GM13977 (cell line): ENCODE measurements at places on chromosomes 3 and 15.

DNA sequence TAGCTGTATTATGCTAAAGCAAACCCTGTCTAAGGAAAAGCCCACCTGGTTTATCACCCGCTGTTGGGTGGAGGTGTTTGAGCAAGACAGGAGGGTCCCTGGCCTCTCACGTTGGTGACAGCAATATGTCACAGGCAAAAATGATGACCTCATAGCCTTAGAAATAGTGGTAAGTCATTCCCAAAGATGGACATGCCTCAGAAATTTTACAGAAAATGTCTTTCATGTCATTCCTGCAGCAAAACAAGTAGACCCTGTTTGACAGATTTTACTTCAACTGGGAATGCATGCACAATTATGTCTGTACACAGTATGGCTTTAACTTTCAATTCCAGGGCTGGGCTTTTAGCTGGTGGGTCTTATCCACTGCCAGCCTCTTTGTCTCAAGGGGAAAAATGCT, 362.3 kb upstream of the C2CD4B start:
- DNase-seq, result no peak

GRCh38 chr3:5002174-5002870, 23.1 kb downstream of the BHLHE40 start:
- no peak for DNase-seq

- DNase-seq, result no peak
Observed at GRCh38 chr3:158483701-158484235, 87.2 kb upstream of the MLF1 start.

DNA sequence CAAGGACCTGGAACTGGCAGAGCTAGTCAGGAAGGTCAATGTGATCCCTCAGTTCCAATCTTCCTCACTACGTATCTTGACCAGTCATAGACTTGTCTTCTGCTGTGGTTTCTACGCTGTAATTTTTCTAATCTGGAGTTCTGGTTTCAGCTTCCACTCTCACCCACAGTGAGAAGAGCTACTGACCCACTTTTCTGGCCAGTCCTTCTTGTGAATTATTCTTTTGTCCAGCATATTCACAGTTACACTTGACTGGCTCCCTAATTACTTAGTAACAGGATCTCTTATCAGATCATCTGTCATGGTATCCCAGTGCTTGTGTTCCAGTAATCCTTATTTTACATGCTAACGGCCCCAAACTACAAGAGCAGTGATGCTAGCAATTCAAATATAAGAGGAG, 72.4 kb upstream of the MME start:
- DNase-seq, result no peak

DNA sequence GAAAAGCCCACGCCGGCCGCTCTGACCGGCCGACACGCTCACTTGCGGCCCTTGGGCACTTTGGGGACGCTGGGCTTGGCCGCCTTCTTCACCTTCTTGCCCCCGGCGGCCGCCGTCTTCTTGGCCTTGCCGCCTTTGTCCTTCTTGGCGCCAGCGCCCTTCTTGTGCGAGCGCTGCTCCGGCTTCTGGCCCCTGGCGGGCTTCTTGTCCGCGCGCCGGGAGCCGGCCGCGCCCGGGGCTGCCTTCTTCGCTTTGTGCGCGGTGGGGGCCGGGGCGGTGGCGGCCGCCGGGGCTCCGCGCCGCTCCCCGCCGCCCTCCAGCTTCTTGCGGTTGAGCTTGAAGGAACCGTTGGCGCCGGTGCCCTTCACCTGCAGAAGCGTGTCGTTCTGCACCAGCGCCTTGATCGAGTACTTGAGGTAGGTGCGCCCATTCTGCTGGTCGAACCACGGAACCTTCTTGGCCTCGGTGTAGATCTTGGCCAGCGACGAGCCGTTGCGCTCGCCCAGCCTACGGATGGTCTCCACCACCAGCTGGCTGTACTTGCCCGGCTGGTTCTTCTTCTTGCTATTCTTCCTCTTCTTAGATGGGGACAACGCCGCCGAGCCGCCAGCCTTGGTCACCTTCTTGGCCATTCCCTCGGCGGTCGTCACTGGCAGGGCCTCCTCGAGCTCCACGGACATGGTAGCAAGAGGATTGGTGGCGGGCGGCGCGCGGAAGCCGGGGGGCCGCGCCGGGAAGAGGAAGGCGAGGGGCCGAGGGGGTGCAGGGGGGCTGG, 36.7 kb downstream of the HMCES start:
- DNase-seq, result peak; percentile 55

GRCh38 chr3:67535006-67535405, 119.4 kb downstream of the SUCLG2 start:
- no peak for DNase-seq

GRCh38 chr15:100730655-100731266, 128.4 kb downstream of the ASB7 start:
- no peak for DNase-seq

DNA sequence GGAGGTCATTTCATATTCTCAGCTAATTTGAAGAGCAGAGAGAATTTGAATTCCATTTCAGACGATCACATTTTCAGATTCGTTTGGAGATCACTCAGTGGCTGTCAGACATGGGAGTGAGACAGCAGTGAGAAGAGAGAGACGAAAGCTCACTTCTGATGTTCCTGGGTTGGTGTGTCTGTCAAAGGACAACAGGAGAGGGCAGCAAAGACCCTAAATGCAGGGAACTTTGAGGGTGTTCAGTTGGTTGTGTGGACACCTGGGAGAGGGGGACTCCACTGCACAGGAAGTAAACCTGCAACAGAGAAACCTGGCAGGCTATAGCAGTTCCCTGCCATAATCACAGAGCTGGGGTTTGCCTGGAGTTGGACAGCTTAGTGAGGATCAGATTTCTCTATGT, 675.1 kb downstream of the SQOR start:
- DNase-seq, result no peak

- DNase-seq, result no peak
Observed at GRCh38 chr3:127424766-127425504, 137.1 kb upstream of the PRR20G start.

DNA sequence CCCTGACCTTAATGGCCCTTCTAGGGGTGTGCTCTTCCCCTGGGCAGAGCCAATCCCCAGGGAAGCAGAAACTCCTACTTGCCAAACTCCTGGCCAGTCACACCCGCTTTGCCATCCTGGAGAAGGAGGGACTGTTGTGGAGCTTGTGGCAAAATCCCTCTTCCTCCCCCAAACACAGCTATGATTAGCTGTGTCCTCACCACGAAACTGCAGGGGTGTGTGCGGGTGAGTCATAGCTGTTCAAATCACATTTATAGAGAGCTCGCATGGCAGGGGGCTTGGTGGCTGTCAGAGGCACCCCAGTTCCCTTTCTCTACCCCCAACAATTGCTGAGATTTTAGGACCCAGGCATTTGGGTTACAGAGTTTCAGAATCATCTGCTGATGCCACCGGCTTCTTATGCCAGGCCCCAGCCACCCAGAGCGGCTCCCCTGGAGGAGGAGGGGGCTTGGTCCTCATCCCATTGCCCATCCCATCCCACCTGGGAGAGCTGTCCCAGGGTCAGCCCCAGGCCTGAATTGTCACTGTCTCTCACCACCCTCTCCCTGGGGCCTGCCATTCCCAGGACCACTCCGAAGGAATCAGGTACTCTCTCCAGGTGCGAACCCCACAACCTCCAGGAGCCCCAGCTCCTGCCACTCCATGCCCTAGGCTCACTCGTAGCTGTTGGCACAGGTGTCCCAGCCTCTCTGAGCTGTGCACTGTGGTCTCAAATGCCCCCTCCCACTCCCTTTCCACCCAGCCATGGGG, 28.8 kb upstream of the MAGEF1 start:
- DNase-seq, result no peak

GRCh38 chr3:17300441-17300840, 415.7 kb downstream of the PLCL2 start:
- DNase-seq, result no peak
